Trophoblast cell (in vitro differentiated cells and primary cell): ENCODE measurements at places on chromosomes 11 and 22.
A peak's percentile ranks its signal among the peaks of the same experiment; 100 is the strongest.

DNA sequence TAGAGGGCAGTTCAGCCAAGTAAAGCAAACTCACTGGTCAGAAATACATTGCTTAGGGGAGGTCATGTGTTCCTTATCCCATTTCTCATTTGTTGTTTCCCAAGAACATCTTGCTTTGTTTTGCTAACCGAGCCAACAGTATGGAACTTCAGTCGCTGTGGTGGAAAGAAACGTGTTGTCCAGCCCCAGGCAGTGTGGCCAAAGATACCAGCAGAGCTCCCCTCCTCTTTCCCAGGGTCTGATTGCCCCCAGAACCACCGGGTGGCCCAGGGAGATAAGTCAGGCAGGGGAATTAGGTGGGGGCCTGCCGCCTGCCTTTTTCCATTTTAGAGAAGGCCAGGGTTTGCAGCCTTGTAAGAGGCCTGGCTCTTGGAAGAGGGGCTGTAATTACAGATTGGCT lies 98.7 kb upstream of the CRYBB3 start:
- no peak overlapping the region for H3K4me3 ChIP-seq
- no peaks in the 10 kb centered on the region for H3K27me3 ChIP-seq
- no peaks in the 10 kb centered on the region for H3K36me3 ChIP-seq
- DNase-seq = no peak
- H3K27ac ChIP-seq = no peak overlapping the region

DNA sequence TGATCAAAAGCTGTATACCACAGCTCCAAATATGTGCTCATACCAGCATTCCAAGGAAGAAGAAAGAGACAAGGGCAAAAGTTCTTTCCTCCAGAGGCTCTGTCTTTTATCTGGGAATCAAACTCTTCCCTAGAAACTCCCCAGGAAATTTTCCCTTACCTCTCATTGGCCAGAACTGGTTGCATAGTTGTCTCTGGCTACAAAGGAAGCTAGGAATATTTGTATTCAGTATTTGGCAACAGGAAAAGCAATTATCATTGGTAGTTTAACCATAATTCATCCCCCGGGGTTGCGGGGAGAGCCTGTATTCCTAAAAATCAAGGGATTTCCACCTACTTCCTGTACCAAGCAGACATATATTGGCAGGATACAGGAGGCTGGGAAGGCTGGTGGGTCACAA lies 10.5 kb upstream of the ZFTA start:
- H3K4me3 ChIP-seq = no peak overlapping the region
- H3K27ac ChIP-seq = peak overlapping the region; percentile 93
- H3K27me3 ChIP-seq = no peaks in the 10 kb centered on the region
- peak; percentile 28 for DNase-seq
- no peaks in the 10 kb centered on the region for H3K36me3 ChIP-seq
- peaks cover 14% of the 10 kb centered on the region for H3K4me1 ChIP-seq

DNA sequence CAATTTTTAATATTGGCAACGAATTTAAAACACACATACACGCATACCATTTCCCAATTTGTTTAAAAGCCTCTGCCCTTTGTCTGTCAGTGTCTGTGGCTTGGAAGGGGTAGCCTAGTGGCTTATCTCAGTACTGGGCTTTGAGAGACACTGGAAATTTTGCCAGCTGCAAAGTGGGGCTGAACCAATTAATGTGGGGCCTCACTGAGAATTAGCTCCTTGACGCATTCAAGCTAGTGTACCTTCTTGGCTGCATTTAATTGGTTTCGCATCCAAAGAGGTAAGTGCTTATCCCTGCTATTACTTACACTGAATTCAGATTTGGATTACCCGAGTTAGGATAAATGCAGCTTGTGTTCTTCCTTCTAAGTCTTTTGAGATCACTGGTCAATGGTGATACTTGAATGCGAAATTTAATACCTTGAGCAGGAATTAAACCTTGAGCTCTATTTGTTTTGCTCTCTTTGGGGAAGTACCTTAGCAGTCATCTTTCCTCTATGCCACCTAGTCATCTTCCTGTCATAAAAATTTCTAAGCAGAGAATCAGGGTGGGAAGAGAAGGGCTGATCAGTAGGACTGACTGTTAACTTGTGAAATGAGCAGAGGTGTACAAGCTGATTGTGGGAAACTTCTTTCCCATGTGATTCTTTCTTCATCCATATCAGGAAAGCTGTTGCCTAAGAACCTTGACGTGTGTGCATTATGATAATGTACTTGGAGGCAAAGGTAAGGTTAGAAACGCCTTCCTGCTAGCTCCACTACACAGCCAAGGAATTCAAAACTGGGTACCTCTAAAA lies 187.7 kb upstream of the E2F8 start:
- H3K27ac ChIP-seq = no peak overlapping the region
- no peaks in the 10 kb centered on the region for H3K27me3 ChIP-seq
- no peak overlapping the region for H3K4me3 ChIP-seq
- no peaks in the 10 kb centered on the region for H3K36me3 ChIP-seq
- no peaks in the 10 kb centered on the region for H3K4me1 ChIP-seq

DNA sequence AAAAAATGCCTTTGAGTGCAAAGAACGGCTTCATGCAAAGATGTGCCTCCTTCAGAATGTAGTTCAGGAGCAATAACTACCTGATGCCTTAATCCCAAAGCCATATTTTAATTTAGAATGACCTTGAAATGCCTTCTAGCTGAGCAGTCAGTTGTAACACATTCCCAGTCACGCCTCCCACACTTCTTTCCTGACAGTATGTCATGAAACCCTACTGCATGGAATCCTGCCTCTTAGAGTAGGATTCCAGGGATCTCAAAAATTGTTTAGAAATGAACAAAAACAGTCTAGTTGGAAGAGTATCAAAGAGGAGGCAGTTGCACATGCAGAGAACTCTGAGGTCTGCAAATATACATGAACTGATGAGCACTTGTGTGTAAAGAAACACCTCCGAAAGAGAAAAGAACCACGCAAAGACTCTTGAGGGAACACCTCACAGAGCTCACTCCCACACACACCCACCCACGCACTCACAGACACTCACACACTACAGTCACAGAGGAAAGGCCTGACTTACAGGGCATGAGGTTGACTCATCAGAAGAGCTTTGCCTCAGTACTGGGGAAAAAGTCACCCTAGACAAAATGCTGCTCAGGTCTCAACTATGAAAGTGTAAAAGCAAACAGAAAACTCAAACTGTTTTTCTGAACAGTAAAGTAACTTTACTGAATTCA lies 77.4 kb downstream of the GGTLC2 start:
- no peak overlapping the region for H3K27ac ChIP-seq
- no peak overlapping the region for H3K4me3 ChIP-seq
- H3K27me3 ChIP-seq = no peaks in the 10 kb centered on the region
- DNase-seq = peak; percentile 71
- H3K36me3 ChIP-seq = no peaks in the 10 kb centered on the region
- no peaks in the 10 kb centered on the region for H3K4me1 ChIP-seq

GRCh38 chr11:74371269-74372052 lies 26.8 kb downstream of the PGM2L1 start:
- DNase-seq = peak; percentile 22
- H3K4me3 ChIP-seq = no peak overlapping the region
- peaks cover 2% of the 10 kb centered on the region for H3K36me3 ChIP-seq
- peaks cover 2% of the 10 kb centered on the region for H3K4me1 ChIP-seq
- H3K27ac ChIP-seq = no peak overlapping the region

GRCh38 chr11:62295504-62295903 lies 3.4 kb downstream of the SCGB1D4 start:
- peak; percentile 57 for DNase-seq
- no peaks in the 10 kb centered on the region for H3K27me3 ChIP-seq
- no peaks in the 10 kb centered on the region for H3K4me1 ChIP-seq
- no peak overlapping the region for H3K4me3 ChIP-seq
- H3K36me3 ChIP-seq = no peaks in the 10 kb centered on the region
- no peak overlapping the region for H3K27ac ChIP-seq

- H3K27ac ChIP-seq = no peak overlapping the region
- no peaks in the 10 kb centered on the region for H3K4me1 ChIP-seq
These were observed 3.1 kb upstream of the GSC2 start for GRCh38 chr22:19152942-19153883.

GRCh38 chr11:33558097-33558496 lies 142.5 kb downstream of the C11orf91 start:
- no peak overlapping the region for H3K4me3 ChIP-seq
- DNase-seq = no peak
- H3K27ac ChIP-seq = no peak overlapping the region
- H3K36me3 ChIP-seq = no peaks in the 10 kb centered on the region
- no peaks in the 10 kb centered on the region for H3K27me3 ChIP-seq
- peaks cover 13% of the 10 kb centered on the region for H3K4me1 ChIP-seq

- no peaks in the 10 kb centered on the region for H3K27me3 ChIP-seq
- no peak overlapping the region for H3K27ac ChIP-seq
- no peak for DNase-seq
- no peaks in the 10 kb centered on the region for H3K36me3 ChIP-seq
These were observed 503.8 kb upstream of the CCDC179 start for GRCh38 chr11:23364076-23364475.

GRCh38 chr11:69048031-69048693 lies 570 bp upstream of the TPCN2 start:
- no peak overlapping the region for H3K27ac ChIP-seq
- peaks cover 8% of the 10 kb centered on the region for H3K4me1 ChIP-seq
- peak; percentile 12 for DNase-seq
- H3K4me3 ChIP-seq = no peak overlapping the region

DNA sequence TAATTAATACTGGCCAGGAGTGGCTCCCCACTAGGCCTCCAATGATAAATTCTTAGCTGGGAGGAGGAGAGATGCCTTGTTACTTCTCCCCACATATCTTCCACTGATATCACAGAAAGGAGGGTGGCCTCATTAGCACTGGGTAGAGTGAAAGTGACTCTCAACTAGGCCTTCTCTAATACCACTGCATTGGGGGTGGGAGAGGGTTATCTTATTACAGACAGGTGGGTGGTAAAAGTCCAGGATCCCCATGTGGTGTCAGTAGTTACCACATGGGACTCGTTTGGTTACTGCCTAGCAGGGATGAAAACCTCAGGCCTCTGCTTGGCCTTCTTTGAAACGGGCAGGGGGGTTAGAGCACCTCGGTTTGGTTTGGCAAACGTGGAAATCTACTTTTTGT lies 167.3 kb downstream of the UVRAG start:
- no peaks in the 10 kb centered on the region for H3K4me1 ChIP-seq
- no peaks in the 10 kb centered on the region for H3K27me3 ChIP-seq
- no peak overlapping the region for H3K4me3 ChIP-seq
- H3K27ac ChIP-seq = no peak overlapping the region
- DNase-seq = no peak
- H3K36me3 ChIP-seq = peaks cover 2% of the 10 kb centered on the region

GRCh38 chr11:94494126-94494680 lies 419 bp downstream of the ANKRD49 start:
- H3K27me3 ChIP-seq = no peaks in the 10 kb centered on the region
- H3K27ac ChIP-seq = no peak overlapping the region
- H3K4me3 ChIP-seq = peak overlapping the region; percentile 90
- H3K36me3 ChIP-seq = peaks cover 4% of the 10 kb centered on the region

- no peaks in the 10 kb centered on the region for H3K36me3 ChIP-seq
- peak overlapping the region; percentile 40 for H3K27ac ChIP-seq
These were observed 323 bp upstream of the PANX1 start for GRCh38 chr11:94128291-94128745.

DNA sequence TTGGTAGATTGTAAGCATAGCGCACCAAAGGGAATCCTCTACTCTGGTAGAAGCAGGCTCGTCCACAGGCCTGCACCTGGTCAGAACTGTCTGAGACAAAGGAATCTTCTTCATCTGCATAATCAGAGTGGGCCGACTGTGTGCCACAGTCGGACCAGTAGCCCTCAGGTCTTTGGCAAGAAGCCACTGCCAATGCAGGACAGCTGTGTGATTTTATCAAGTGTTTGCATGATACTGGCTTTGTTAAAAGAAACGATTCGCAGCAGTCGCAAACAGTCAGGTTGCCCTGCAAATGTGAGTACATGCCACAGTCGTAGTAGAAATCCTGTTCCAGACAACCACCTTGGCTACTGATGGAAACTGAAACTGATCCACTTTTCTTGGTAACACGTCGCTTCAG lies 4.9 kb upstream of the CCDC34 start:
- H3K36me3 ChIP-seq = peaks cover 18% of the 10 kb centered on the region
- no peaks in the 10 kb centered on the region for H3K27me3 ChIP-seq
- H3K27ac ChIP-seq = no peak overlapping the region
- no peak overlapping the region for H3K4me3 ChIP-seq
- DNase-seq = no peak

DNA sequence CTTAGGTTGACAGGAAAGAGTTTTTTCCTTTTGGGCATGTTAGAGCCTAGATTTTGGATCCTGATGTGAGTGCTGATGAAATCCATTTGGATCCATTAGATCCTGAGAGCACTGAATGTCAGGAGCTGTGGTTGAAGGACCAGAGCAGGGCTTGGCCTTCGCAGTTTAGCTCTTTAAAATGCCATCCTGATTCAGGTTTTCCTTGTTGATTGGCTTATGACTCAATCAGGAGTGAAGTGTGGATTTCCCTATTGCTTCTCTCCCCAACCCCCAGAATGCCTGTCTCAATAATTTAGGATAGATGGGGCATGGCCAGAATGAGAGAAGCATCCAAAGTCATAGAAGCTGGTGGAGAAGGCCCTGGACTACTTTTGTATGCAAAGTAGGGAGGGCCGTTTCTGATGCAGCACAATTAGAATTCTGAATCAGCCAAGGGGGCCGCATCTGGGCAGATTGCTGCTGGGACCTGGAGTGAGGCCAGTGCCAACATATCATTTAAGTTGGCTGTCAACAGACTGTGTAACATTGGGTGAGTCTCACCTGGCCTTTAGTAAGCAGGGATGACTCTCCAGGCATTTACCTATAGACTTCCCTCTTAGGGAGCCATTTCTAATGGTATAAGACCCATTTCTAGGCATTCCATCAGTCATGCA lies 80.5 kb downstream of the TEAD1 start:
- no peak overlapping the region for H3K27ac ChIP-seq
- H3K36me3 ChIP-seq = peaks cover 2% of the 10 kb centered on the region
- H3K4me1 ChIP-seq = peaks cover 18% of the 10 kb centered on the region
- DNase-seq = no peak
- no peak overlapping the region for H3K4me3 ChIP-seq

DNA sequence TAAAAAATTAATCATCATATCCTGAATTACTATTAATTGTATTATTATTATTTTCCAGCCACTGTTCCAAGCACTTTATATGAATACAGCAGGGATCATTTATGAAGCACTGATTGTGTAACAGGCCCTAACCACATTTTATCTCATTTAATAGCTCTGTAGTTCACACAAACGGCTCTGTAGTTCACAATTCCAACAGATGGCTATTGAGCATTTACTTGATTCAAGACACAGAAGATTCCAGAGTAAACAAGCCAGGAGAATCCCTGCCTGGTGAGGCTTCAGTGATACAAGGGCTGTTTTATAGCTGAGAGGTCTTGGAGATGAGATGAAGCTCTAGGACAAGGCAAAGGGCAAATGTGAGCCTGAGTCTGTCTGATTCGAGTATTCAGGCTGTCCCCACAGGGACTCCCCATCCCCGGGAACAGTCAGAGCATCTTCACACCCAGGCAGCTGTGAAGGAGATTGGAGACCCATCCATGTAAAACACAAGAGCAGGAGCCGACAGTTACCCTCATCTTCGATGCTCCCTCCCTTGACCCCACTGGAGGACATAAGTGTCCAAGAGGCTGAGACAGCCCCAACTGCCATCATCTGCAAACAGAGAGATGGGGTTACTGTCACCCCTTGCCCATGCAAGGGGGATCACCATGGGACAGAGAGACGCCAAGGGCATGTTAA lies 222.5 kb downstream of the MN1 start:
- no peaks in the 10 kb centered on the region for H3K36me3 ChIP-seq
- no peak for DNase-seq
- peaks cover 9% of the 10 kb centered on the region for H3K4me1 ChIP-seq
- H3K27ac ChIP-seq = no peak overlapping the region
- H3K27me3 ChIP-seq = no peaks in the 10 kb centered on the region

- H3K4me1 ChIP-seq = peaks cover 1% of the 10 kb centered on the region
- H3K27me3 ChIP-seq = no peaks in the 10 kb centered on the region
- H3K4me3 ChIP-seq = no peak overlapping the region
- no peak overlapping the region for H3K27ac ChIP-seq
- no peaks in the 10 kb centered on the region for H3K36me3 ChIP-seq
These were observed 60.6 kb upstream of the E2F8 start for GRCh38 chr11:19301361-19301760.
